ENCODE measurements at places on chromosomes 5 and 9.

GRCh38 chr9:124309667-124310084 is 51.9 kb downstream of the NEK6 start:
- no peak for DNase-seq

GRCh38 chr5:122315521-122315920 is 3.5 kb downstream of the SNCAIP start:
- DNase-seq: no peak

- no peak for DNase-seq
Measured at GRCh38 chr5:91499943-91500531, 116.9 kb upstream of the ARRDC3 start.

GRCh38 chr5:38745836-38746732 is 99.7 kb upstream of the OSMR start:
- no peak for DNase-seq

DNA sequence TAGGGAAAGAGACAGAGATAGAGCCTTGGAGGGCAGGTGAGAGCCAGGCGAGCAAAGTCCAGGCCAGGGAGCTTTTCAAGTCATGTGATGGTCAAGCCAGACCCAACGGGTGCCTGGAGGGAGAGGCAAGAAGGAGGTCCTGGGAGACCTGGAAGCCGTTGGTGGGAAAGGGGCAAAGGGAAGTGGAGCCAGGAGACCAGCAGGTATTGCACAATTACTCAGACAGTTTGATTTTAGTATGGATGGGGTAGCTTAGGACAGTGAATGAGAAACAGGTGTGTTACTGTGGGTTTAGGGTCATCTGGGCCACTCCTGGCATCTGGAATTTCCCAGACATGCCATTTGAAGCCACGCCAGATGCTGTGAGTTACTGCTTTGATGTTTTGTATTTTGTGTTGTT is 5.1 kb downstream of the SECISBP2 start:
- DNase-seq: no peak

DNA sequence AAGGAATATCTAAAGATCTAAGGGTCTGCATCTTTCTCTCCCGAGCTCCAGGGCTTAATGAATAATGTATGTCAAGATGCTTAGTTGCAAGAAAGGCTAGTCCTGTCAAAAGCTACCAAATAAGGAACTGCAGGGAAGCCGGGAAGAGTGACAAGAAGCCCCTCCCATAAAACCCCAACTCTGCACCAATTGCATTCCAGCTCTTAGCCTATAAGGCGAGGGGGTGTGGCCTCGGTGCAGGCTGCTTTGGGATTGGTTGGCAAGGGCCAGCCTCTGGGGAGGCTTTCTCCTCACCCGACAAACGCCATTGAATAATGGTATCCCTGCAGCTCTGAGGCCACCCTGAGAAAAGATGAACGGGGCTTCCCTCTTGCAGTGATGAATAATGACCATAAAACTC is 416.9 kb downstream of the RAB3C start:
- no peak for DNase-seq

- DNase-seq: no peak
Measured at GRCh38 chr9:38226491-38226951, 157.5 kb upstream of the SHB start.

DNA sequence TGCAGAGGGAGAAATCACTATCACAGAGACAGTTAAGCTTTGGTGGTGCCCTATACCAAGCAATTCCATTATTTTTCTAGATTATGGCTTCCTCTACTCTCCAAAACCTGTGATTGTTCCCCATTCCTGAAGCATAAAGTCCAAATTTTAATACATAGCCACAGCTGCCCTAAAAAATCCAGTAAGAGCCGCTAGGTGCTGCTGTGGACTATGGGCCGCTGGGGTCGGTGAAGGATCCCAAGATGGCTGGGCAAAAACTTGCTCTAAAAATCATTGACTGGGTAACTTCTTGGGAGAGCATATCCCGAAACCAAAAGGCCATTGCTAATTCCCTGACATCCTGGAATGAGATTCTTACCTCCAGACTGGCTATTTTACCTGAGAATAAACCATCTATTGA is 245.3 kb downstream of the NFIB start:
- no peak for DNase-seq

DNA sequence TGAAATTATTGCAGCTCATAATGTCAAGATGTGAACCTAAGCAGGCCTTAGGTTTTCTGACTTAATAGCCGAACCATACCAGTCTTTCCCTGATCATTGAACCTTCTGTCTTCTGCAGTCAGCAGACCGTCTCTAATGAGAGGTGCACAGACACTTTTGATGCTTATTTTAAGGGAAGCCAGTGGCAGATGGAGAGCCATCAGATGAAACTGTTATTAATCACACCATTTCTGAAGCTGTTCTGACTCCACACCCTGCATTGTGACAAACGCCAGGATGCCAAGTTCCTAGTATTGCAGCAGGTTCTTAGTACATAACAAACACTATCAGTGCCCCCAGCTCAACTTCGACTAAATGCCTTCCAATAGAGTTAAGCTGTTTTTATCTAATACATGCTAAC is 43.0 kb downstream of the PIK3R1 start:
- no peak for DNase-seq

DNA sequence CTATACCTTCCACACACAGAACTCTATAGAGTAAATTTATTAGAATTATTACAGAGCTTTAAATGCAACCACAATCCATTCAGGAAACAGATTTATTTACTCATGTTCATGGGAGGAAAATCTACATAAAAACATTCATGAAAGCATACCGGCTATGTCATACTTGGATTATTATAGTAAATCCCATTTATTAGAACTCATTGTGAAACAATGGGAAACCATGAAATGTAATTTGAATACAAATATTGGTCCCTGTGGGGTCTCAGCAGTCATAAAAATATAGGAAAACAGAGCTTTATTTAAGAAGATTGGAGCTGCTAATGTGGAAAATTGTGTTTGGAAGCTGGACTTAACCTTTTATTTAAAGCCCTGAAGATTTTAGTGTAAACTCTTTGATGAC is 80.7 kb downstream of the HAPLN1 start:
- DNase-seq: no peak

- DNase-seq: no peak
Measured at GRCh38 chr5:58149746-58150145, 310.1 kb downstream of the PLK2 start.

DNA sequence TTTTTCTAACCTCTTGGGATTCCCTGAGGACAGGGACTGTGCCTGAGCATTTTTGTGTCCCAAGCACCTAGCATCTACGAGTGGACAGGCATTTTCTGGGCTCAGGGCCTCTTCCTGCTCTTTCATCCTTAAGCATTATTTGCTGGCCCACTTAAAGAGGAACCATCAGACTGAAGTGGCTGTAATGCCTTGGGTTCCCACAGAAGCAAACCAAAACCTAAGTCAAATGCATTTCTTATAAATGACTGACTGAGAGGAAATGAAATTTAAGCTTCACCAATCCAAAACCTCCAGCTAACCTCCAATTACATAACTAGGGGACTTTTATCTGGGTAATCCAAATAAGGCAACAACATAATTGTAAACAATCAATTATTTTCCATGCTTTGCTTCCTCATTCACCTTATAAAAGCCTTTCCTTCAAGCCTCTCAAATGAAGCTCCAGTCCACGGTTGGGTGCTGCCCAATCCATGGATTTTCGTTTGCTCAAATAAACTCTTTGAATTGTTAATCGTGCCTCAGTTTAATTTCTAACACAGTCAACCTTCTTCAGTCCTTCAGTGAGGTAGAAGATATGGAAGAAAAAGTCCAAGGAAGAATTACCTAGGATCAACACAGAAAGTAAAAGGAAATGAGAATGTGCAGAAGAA is 25.3 kb upstream of the SLC31A2 start:
- no peak for DNase-seq

- no peak for DNase-seq
Measured at GRCh38 chr5:122772446-122772845, 2.4 kb upstream of the SNX2 start.

GRCh38 chr5:1864896-1865440 is 17.8 kb downstream of the IRX4 start:
- no peak for DNase-seq

DNA sequence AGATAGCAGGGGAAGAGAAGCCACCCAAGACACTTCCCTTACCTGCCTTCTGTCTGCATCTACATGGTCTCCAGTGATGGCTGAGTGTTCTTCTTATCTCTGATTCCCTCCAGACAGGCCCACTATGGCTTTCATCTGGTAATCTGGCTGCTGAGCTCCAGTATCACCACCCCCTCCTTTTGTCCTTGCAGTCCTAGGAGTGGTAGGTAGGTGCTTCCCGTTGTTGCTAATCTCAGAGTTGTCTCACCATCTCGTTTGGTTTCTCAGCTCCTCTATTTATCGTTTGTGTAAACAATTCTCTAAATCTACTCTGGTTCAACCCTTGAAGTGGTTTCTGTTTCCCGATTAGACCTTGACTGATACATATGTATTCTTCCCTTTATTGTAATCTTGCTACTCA is 243.8 kb upstream of the RFX3 start:
- no peak for DNase-seq

GRCh38 chr9:122102156-122102555 is 9.0 kb upstream of the TTLL11 start:
- no peak for DNase-seq

DNA sequence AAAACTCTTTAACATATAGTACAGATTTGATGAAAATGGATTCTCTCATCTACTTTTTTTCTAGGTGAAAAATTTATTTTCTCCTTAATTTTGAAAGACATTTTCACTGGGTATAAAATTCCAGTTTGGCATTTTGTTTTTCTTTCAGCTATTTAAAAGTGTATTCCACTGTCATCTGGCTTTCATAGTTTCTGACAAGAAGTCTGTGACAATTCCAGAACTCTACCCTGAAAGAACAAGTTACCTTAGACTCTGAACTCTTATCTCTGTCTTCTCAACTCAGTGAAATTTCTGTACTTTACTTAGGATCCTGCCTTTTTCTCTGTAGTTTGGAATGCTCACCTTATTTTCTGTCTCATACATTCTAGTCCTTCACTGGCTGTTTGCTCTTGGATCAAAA is 161.7 kb downstream of the RANBP17 start:
- no peak for DNase-seq

DNA sequence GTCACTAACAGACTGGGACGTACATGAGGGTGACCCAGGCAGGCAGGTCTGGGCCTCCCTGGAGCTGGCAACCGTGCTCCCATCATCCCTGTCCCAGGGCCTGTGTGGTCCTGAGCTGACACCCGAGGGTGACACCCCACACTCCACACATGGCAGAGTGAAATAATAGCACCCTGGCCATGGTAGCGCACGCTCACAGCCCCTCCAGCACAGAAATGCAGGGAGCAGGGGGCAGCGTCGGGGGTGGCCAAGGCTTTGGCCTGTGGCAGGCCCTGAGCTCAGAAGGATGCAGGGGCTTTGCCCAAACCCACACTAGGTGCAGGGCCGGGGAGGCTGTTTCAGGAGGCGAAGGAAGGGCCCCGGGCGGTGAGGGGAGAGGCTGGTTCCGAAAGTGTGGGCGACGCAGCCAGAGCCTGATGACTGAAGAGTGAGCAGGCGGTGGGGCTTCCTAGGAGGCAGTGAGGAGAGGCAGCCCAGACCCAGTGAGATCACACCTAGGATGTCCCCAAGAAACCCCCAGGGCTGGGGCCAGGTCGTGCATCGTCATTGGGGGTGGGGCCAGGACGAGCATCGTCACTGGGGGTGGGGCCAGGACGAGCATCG is 12.9 kb downstream of the OR2V2 start:
- DNase-seq: peak; percentile 95

DNA sequence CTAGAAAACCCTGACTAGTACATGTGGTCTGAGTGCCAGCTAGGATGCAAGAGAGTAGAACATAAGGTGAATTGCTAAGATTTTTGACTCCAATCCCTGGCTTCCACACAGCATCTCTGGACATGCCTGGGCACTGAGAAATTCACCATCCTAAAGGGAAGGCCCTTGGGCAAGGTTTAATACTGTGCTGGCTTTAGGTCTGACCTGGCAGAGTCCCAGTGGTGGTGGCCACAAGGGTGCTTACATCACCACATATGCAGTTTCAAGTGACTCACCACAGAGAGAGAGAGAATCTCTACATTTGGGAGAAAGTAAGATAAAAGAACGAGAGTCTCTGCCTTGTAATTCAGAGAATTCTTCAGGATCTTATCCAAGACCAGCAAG is 661.6 kb upstream of the C9orf72 start:
- DNase-seq: no peak

DNA sequence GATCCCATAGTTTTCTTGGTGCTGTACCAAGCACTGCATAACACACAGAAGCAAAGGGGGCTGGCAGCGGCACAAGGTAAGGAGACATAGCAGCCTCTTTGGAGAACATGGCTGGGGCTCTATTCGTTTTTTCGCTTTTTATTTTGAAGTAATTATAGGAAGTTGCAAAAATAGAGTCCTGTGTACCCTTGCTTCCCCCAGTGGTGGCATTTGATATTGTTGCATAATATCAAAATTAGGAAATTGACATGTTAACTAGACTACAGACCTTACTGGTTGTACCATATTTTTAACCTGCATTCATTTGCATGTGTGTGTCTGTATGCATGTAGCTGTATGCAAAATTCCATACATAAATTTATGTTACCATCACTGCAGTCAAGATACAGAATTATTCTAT is 6.6 kb upstream of the UBQLN1 start:
- no peak for DNase-seq

GRCh38 chr9:21904371-21904770 is 89.8 kb downstream of the CDKN2A start:
- no peak for DNase-seq
